ENCODE measurements at places on chromosomes 5 and 9. TPM values are rescaled to one million over a fixed set of nuclear protein-coding genes. Genes with fewer than 3 reads are reported as not detected.

- DNase-seq: no peak
Observed at GRCh38 chr9:74205056-74205455, 292.1 kb upstream of the RORB start.

Gene SPIN1
- 58.1 TPM for polyA plus RNA-seq

Gene CTXN3
- 1.0 TPM for polyA plus RNA-seq

Gene ARID3C
- polyA plus RNA-seq: not detected

Gene PCDHGA2
- 2.1 TPM for polyA plus RNA-seq

GRCh38 chr9:16484744-16485143 is 385.7 kb downstream of the BNC2 start:
- DNase-seq: no peak

Gene C5orf63
- 6.4 TPM for polyA plus RNA-seq

DNA sequence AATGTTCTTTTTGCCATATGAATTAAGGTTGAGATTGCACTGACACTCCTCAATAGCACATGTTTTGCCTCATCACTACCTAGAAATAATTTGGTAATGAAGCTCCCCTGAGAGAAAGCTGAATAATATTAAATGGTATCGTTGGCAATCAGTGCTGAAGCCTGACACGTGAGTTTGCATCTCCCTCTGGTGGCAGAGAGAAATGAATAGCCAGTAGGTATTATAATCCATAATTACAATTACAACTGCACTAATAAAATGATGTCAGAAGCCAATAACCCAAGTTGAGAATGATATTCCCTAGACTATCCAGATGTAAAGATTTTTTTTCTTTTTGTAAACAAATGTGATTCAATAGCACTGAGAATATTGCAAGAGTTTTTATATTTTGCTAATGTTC is 700.3 kb downstream of the PTPRD start:
- DNase-seq: no peak

GRCh38 chr9:13532407-13532806 is 252.9 kb upstream of the MPDZ start:
- DNase-seq: no peak

DNA sequence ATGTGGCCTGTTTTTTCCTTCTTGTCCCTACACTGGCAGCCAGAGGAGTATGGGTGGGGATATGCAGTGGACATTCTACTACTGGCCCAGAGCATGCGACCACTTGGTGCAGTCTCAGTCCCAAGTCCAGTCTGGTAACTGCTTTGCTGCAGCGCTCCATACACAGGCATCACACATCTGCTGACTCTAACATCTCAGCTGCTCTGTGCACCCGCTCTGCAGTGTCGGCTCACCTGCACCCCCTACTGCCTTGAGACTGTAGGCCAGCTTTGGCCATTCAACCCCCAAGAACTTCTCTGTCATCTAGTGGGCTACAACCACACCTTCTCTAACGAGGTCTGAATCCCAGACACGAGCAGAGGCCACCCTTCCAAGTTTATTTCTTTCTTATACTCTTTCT is 46.4 kb upstream of the SLCO6A1 start:
- no peak for DNase-seq

GRCh38 chr5:138884094-138884493 is 9.0 kb upstream of the LRRTM2 start:
- DNase-seq: no peak

Gene UIMC1
- polyA plus RNA-seq: 25.4 TPM

Gene PSAT1
- polyA plus RNA-seq: 28.7 TPM

Gene NIPAL4
- 0.37 TPM for polyA plus RNA-seq

DNA sequence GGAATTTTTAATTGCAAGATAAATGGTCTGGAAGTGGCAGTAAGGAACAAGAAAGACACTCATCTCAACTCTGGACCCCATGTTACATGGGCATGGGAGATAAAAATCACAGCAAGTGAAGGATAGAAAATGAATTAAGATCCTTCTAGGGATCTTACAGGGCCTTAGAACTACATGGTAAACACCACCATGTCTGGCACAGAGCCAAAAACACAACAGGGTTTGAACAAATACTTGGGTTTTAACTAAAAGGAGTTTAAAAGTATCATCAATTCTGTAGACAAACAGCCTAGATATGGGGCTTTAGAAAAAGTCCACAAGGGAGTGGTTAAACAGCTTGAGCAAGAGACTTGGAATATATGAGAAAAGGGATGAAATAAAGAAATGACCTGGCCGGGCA is 366.4 kb downstream of the ARL15 start:
- DNase-seq: no peak

DNA sequence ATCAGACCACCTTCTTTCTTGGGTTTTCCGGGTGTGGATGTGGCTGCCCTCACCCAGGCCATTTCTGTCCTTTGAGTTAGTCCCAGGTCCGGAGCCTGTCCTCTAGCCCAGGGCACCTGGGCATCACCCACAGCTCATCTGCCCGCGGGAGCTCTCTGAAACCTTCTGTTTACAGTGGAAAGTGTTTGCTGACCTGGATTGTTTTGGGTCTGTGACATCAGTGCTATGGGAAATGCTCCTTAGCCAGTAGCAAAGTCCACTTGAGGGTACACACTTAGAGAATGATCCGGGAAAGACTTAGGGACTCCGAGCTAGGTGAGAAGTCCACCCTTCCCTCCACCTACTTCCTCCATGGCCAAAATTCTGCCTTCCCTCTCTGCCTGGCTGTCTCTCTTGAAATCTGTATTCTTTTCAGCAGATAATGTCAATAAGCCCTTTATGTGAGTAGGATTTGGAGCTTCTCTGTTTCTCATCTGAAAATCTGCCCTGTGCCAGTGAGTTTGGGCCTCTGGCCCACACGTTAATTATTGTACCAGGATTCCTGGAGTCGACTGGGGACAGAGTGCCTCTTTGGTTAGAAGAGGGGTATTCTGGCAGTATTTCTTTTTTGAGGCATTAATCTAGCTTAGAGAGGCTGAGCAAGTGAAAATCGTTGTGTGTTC is 19.9 kb downstream of the ABLIM3 start:
- no peak for DNase-seq

DNA sequence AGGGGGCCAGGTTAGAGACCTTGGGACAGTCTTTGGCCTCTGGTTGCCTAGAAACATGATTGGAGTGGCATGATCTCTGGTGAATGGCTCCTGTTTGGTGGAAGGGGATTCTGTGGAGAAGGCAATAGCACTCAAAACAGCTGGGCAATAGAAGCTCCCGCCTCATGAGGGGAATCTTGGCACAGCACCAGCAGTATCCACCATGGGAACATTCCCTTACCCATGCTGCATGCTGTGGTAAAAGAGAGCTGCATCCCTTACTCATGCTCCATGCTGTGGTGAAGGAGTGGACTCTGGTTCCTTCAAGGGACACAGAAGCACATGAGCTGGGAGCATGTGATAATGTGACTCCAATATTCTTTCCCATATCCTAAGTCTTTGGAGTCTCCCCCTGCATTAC is 160.6 kb downstream of the PJA2 start:
- DNase-seq: no peak

GRCh38 chr5:41869724-41870626 is at the start of gene OXCT1:
TSS of gene OXCT1 (minus strand) at chr5:41870425. CDS start at chr5:41870358, 67 bp downstream.
- DNase-seq: peak; percentile 43

GRCh38 chr5:53257806-53258373 is 148.3 kb upstream of the MOCS2 start:
- no peak for DNase-seq

- no peak for DNase-seq
Observed at GRCh38 chr5:143807401-143807800, 4.6 kb upstream of the HMHB1 start.

Measured in forelimb muscle (tissue), 1 donor.